ENCODE measurements at places on chromosomes 7 and 10.
A peak's percentile ranks its signal among the peaks of the same experiment; 100 is the strongest.

- DNase-seq = peak; percentile 24
These were observed 317.7 kb upstream of the SEMA3C start for GRCh38 chr7:81236560-81236959.

- DNase-seq = peak; percentile 28
These were observed 20.4 kb downstream of the GRID2IP start for GRCh38 chr7:6530626-6531491.

GRCh38 chr10:70357565-70357964, 24.9 kb downstream of the LRRC20 start:
- DNase-seq = peak; percentile 33

- DNase-seq = no peak
These were observed 285.4 kb downstream of the SNX13 start for GRCh38 chr7:17654940-17655339.

DNA sequence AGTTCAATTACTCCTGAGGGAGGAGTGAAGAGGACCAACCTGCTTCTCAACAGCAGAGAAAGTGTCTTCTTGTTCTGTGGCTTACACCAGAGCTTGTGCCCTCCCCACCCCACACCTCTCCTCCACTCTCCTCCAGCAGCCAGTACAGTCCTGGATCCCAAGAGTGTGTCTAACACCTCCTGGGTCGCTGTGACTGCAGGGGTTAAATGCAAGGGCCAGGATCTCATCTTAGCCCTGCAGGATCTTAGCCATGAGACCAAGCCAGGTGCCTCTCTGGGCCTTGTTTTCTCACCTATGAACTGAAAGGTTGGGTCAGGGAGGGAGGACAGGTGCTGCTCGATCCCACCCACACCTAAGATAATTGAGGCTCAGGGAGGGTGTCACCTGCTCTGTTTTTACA, 34.5 kb upstream of the MSRB2 start:
- DNase-seq = no peak

- DNase-seq = peak; percentile 9
These were observed 3.1 kb upstream of the RBP4 start for GRCh38 chr10:93604146-93604545.

DNA sequence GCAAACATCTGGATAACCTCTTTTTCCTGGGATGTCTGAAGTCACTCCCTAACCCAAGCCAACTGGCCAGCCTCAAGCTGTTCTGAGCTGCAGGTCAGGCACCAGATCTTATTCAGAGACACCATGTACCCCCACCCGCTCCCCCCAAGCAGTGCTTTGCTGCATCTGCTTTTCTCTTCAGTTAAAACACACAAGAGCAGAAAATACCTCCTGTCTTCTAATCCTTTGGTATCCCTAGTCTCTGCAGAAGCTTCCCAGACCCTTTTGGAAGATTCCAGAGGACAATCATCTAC, 3.0 kb downstream of the ZNF488 start:
- DNase-seq = no peak

DNA sequence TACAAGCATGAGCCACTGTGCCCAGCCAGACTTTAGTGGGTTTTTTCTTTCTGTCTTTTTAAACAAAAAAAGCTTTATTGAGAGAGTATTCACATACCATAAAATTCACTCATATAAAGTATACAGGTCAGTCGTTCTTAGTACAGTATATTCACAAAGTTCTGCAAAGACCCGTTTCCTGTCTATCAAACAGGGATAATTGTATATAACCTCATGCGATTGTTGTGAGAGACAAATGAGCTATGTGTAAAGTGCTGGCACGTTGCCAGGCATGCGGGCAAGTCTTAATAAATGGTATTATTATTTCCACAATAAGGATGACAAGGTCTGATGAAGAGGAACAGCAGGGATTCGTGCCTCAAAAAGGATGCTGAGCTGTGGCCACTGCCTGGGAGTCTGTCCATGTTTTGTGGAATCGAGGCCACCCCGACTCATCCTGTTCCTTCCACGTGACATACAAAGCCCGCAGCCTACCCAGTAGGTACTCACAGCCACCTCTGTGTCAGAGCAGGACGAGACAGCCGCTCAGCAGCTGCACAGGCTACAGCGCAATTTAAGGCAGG, 51.6 kb downstream of the SMKR1 start:
- DNase-seq = peak; percentile 96

GRCh38 chr10:5606864-5607263, 59.5 kb downstream of the ASB13 start:
- DNase-seq = no peak

- no peak for DNase-seq
These were observed 5.3 kb downstream of the NEUROG3 start for GRCh38 chr10:69567920-69568319.

- DNase-seq = no peak
These were observed 63.1 kb upstream of the ASAH2 start for GRCh38 chr10:50314169-50315071.

- DNase-seq = no peak
These were observed 60.1 kb downstream of the ZRANB1 start for GRCh38 chr10:125002047-125002422.

DNA sequence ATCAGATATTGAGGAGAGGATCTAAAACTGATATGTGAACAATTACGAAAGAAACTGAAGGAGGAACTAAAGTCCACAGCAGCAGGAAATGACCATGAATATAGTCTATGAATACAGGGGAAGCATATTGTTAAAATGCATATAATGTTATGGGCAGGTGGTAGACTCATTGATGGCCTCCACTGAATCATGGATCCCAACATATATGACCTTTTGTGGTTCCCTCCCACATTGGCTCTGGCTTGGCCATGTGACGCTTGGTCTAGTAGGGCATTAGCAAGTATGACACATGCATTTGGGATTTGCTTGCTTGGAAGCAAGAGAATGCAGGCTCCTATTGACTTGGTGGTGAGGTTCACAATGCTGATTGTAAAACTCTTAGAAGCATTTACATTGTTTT, 55.2 kb upstream of the RAB18 start:
- peak; percentile 34 for DNase-seq

- peak; percentile 66 for DNase-seq
These were observed 27.7 kb downstream of the ZNF775 start for GRCh38 chr7:150406567-150407421.

GRCh38 chr7:77933394-77933793, 134.8 kb downstream of the PHTF2 start:
- DNase-seq = peak; percentile 9

GRCh38 chr7:140610204-140611165, 30.1 kb downstream of the DENND2A start:
- DNase-seq = no peak

- peak; percentile 47 for DNase-seq
These were observed 27.8 kb upstream of the ITGB1 start for GRCh38 chr10:32985775-32986350.

DNA sequence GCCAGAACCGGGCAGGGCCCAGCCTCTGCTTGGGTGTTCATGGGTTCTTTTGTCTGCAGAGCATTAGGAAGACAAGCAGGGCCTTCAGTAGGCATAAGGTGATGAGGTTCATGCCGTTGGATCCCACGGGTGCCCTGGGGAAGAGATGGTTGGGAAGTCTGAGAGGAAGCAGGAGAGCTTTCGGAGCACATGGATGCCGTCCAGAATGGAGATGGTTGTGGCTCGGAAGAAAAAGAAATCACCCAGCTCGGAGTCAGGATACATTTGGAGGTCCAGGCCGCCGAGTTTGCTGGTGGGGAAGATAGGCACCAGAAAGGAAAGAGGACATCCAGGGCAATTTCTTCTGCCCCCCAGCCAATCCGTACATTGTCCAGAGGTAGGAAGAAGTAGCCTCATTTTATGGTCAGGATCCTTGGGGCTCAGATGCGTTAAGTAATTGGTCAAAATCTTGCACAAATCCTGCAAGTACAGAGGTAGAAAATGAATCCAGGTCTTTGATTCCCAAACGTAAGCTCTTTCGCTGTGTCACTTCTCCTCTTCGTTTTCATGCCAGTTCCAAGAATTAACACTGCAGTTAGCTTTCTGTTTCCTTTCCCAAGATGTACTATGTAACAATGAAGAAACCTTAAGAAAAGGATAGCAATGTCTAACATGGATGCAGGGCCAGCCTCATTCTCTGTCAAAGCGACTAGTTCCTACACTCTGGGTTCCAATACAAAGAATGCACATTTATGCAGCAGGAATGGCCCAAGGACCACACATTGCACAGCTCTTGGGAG, 147.8 kb upstream of the KLF6 start:
- DNase-seq = no peak

Data from DMS53 (cell line).